ENCODE measurements at places on chromosomes 6 and 20.

GRCh38 chr20:1415667-1416468 is 23.0 kb upstream of the FKBP1A start:
- DNase-seq = no peak

GRCh38 chr20:43243672-43244269 is 54.1 kb upstream of the PTPRT start:
- DNase-seq = no peak

DNA sequence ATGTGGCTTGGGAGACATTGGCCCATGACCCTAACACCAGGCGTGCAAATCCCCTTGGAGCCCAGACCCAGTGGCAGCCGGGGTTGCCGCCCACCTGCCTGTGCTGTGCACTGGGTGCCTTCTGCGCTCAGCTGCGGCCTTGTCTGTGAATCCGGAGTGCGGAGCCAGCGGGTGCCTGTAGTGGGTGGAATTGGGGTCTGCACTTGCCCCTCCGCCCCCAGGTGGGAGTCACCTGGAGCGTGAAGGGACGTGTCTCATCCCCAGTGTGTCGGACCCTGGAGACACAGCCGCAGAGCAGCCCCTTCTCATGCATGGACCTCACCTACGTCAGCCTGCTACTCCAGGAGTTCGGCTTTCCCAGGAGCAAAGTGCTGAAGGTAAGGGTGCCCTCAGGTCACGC is 22.9 kb upstream of the PYGB start:
- no peak for DNase-seq

DNA sequence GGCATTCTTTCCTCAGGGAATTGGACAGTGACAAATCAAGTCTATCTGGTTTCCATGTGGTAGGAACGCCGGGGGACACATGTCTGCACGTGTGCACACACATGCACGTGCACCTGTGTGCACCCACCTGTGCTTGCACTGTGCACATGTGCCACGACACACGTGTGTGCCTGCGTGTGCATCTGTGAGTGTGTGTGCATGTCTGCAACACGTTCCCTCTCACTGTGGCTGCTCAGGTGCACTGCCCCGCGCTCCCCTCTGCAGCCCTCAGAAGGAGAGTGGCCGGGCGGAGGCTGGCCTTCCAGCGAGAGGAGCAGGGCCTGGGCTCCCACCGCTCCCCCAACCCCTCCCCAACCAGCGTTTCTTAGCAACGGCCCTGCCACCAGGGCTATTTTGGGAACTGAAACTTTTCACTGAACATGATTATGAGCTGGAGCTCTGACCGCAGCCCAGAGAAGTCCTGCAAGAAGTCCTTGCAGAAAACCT is 147.8 kb downstream of the PHACTR3 start:
- no peak for DNase-seq

DNA sequence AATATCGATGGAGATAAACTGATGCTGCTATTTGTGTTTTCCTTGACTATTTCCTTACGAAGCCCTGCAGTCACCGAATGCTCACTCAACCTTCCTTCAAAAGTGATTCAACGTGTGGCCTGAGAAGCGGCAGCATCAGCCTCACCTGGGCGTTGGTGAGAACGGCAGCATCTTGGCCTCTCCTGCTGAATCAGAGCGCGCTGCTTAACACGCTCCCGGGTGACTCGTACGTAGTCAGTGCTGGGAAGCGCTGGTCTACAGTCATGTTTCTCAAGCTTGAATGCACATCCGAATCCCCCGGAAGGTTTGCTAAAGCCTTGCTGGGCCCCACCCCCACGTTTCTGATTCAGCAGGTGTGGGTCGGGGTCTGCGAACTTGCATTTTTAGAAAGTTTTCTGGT is 214.1 kb upstream of the RREB1 start:
- DNase-seq = no peak

GRCh38 chr20:2867081-2867864 is 6.0 kb upstream of the PTPRA start:
- DNase-seq = no peak

- no peak for DNase-seq
Observed at GRCh38 chr6:116512111-116512559, 696 bp downstream of the CALHM5 start.

GRCh38 chr6:52360601-52361413 is 1.1 kb upstream of the PAQR8 start:
- no peak for DNase-seq

- DNase-seq = no peak
Observed at GRCh38 chr6:37110500-37111461, 59.2 kb upstream of the PIM1 start.

- no peak for DNase-seq
Observed at GRCh38 chr6:90217506-90218127, 79.0 kb downstream of the BACH2 start.

DNA sequence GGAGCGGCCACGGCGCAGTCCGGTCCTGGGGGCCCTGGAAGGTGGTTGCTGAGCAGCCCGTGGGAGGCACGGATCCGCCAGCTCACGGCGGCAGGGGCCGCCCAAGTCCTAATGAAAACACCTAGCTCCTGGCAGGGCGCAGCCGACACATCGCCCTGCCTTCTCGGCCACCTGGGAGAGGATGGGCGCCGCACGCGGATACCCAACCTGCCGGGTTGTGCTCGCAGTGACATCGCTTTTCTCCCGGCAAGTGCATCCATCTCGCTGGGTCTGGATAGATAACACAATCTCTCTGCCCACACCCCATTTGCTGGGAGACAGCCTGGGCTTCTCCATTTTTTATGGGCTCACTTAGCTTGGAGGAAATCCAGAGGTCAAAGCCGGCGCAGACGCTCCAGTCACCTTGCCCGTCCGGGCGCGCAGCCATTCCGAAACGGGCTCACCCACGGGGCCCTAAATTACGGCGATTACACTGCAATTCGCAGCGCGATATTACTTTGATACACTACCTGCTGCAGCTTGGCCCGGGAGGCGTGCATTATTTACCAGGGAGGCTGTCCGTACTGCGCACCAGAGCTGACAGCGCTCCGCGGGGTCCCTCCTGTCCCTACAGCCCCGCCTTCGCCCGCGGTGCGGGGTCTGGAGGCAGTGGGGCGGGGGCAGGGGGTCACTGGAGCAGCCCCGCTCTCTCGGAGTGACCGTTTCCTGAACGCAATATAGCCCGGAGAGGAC is 36.2 kb upstream of the CCDC167 start:
- no peak for DNase-seq

DNA sequence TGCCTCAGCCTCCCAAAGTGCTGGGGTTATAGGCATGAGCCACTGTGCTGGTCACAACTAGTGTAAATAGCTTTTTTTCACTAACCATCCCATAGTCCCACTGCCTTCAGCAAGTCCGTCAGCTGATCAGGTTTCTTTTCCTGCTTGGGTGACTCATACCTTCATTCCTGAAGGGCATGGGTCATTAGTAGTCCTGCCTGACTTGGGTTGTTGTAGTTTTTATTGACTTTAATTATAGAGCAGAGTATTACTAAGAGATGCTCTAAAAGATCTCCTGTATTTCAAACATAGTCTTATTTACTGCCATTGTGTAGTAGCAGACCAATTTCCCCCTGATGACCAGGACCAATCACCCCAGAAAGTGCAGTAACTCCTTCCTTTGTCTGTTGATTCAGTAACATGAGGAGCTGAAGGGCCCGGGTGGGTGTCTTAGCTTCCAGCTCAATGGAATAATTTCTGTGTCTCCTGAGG is 25.8 kb downstream of the HLA-C start:
- no peak for DNase-seq

DNA sequence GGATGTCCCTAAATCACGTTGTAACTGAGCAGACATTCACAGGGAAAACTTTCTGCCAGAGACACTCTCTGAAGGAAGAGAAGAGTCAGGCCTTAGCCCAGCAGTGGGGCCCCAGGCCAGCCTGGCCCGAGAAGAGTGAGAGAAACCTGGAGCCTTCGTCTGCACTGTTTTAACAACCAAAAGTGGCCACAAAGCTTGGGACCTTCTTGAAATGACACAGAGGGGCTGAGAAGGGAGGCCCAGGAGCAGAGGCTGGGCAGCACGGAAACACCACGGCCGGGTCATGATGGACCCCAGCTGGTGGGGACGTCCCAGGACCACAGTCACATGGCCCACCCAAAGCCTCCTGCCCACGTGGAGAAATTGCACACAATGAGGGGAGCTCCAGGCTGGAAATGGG is 126.8 kb upstream of the THBS2 start:
- DNase-seq = no peak

- DNase-seq = no peak
Observed at GRCh38 chr20:36784900-36785299, 11.3 kb upstream of the DSN1 start.

DNA sequence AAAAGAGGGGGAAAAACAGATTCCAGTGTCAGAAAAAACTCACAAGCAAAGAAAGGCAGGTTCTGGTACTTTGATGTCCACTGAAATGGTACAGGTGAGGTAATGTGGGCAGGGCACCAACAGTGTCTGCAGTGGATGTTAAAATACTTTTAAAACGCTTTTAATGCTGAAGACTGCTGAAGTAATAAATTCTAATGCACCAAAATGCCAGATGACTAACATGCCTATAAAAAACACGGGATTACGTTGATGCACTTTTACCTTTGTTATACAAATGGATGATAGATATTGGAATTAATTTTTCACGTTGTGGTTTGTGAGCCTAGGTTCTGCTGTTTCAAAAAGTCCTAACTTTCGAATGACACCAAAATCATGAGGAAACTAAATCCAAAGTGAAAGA is 83.3 kb downstream of the TINAG start:
- no peak for DNase-seq

GRCh38 chr6:155648301-155648700 is 192.7 kb upstream of the NOX3 start:
- no peak for DNase-seq

DNA sequence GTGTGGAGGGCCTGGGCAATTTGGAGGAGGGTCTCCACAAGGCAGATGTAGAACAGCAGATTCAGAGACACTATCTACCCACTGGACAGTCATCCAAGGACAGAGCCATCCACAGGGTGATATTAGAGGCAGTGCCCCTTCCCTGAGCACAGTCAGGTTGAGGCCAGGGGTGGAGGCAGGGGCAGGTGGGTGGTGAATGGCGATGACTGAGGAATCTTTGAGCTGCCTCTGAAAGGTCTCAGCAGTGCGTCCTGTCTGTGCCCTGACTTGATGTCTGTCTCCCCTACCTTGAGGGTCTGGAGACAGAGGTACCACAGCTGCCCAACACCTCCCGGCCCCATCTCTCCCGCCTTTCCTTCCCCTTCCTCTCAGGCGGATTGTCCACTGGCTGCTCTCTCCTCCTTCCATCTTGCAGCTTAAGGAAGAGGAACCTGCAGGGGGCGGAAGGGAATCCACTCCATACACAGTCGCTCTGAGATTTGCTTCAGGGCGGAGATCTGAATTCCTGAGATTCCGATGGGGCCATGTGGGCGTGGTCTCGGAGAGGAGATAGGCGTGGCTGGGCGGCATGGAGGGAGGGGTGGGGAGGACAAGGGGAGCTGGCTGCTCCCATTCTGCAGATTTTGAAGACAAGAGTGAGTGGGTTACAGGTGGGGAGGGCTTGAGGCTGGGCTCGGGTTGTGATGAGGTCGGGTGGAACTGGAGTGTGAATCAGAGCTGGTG is 1.7 kb downstream of the MUCL3 start:
- no peak for DNase-seq

- DNase-seq = no peak
Observed at GRCh38 chr6:142698751-142699150, 246.2 kb downstream of the HIVEP2 start.

- DNase-seq = no peak
Observed at GRCh38 chr6:26306232-26306631, 58.8 kb upstream of the BTN3A2 start.

DNA sequence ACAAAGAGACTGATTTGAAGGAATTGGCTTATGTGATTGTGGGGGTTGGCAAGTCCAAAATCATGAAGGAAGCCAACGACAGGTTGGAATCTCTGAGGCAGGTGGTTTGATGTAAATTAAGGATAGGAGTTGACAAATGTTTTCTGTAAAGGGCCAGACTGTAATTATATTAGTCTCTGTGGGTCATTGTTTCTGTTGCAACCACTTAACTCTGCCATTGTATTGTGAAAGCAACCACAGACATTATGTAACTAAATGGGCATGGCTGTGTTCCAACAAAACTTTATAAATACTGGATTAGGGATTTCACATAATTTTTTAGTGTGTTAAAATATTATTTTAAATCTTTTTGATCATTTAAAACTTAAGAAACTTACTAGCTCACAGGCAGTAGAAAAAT is 199.2 kb upstream of the MYLIP start:
- no peak for DNase-seq

DNA sequence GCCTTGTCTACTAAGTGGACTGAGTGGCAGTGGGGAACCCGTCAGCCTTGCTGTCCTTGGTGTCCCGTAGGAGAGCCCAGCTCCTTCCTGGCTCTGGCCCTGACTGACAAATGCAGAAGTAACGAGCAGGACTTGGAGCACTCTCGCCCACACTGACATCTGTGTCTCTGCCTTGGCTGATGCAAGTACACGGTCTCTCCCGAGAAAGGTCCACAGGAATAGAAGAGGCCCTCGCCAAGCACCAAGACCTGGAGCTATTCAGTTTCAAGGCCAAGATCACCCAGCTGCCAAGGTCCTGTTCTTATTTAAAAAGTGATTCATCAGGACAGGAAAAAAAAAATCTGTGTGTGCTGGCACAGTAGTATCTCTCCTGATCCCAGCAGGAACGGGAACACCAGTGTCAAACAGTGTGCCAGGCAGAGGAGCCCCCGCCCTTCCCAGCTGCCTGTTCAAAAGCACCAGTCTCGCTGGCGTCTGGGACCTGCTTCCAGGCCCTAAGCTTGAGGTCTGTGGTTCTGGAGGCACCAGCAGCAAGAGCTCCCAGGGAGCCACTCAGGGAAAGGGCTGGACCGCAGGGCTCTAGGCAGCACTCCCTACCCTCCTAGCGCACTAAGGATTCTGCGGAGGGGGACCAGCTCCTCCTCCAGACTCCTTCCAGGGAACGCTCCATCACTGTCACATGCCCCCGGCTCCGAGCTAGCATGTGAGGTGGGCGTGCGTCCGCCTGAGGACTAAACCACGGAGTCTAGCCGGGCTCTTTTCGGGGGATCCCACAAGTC is 376.9 kb downstream of the RNGTT start:
- DNase-seq = no peak

DNA sequence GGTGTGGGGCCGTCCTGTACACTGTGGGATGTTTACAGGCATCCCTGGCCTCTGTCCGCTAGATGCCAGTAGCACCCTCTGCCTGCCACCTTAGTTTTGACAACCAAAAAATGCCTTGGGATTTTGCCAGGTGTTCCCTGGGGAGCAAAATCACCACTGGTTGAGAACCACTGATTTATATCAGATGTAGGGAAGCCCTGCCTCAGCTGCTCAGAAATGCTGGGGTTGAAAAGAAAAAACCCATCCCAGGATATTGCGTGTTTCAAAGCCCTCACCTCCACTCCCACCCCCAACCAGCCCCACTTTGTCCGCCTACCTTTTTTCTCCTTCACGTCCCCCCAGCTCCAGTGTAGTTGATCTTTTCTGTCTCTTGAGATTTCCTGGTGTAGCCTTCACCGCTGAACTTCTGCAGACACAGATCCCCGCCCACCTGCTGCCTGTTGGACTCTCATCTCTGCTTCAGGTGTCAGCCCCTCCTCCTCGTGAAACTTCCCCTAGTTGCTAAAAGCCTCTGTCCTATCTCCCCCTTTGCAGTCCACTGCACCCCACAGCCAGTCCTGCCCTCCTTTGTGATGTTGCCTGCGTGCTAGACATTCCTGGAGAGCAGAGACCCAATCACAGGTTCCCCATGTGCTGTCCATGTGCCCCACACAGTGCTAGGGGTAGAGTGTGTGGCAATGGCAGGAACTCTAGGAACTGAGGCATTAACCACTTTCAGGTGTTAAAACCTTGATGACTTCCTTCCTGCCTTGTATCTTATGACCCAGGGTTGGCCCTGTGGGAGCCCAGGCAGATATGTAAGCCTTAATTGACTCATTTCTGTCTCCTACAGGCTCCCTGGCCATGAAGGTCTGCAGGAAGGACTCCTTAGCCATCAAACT is 98.9 kb downstream of the TBC1D7 start:
- DNase-seq = no peak

Data from stimulated activated CD8-positive, alpha-beta memory T cell treated with anti-CD3 and anti-CD28 coated beads, Interleukin-4, amount 100 ng/mL, for 4 hours (primary cell).